ENCODE measurements at places on chromosomes 3 and 15.

GRCh38 chr15:66422347-66422746 is 35.6 kb downstream of the MAP2K1 start:
- no peak for DNase-seq

GRCh38 chr15:100690032-100690794 is 87.8 kb downstream of the ASB7 start:
- no peak for DNase-seq

- no peak for DNase-seq
Observed at GRCh38 chr3:72997421-72997961, 880 bp downstream of the PPP4R2 start.

GRCh38 chr3:196232154-196232881 is 16.0 kb downstream of the SLC51A start:
- DNase-seq = no peak

DNA sequence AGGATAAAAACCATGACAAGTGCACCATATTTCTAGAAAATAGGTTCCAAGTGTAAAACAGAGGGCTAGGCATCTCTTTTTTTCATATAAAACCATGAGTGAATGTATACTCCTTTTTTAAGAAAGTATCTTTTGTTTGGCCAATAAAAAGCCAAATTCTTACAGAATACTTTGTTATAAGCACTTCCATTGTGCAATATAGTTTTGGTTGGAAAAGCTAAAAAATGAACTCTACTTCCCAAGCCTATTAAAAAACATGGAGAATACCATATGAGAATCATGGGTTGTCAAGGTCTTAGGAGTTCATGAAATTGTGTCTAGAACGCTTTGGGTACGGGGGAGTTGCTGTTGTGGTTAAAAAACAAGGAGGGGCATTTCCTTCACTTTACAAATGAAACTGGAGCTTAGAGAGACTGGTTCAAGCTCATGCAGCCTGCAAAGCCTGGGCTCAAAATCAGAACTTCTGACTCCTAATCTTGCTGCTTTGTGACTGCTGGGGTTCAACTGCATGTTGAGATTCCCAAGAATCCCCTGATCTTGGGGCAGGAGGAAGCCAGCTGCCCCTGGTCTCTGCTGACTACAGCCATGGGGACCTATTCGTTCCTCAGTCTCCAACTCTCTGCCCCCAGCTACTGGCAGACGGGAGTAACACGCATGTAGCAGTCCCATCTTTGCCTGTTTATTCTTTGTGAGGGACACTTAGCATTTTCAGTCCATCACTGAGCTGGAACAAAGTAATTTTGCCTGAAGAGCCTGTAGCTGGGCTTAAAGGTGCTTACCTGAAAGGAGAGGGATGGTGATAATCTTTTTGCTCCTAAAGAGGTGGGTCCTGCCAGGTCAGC is 229.1 kb downstream of the CHST2 start:
- no peak for DNase-seq

GRCh38 chr15:94182883-94183282 is 48.5 kb upstream of the MCTP2 start:
- DNase-seq = no peak

GRCh38 chr3:184582646-184583577 is 21.3 kb downstream of the EPHB3 start:
- no peak for DNase-seq

- no peak for DNase-seq
Observed at GRCh38 chr3:185851046-185851445, 26.2 kb upstream of the IGF2BP2 start.
